ENCODE measurements at places on chromosomes 6 and 20.

GRCh38 chr6:42101186-42101657 lies 41.2 kb downstream of the C6orf132 start:
- no peak for DNase-seq

GRCh38 chr6:37483917-37484785 lies 15.5 kb downstream of the CCDC167 start:
- peak; percentile 66 for DNase-seq

- DNase-seq: no peak
Observed at GRCh38 chr20:21339499-21339898, 36.4 kb downstream of the XRN2 start.

- DNase-seq: no peak
Observed at GRCh38 chr6:82712826-82713225, 349.2 kb downstream of the TPBG start.

- DNase-seq: no peak
Observed at GRCh38 chr6:43038727-43039126, 14.9 kb downstream of the CUL7 start.

- no peak for DNase-seq
Observed at GRCh38 chr6:46538800-46539480, 47.7 kb upstream of the RCAN2 start.

DNA sequence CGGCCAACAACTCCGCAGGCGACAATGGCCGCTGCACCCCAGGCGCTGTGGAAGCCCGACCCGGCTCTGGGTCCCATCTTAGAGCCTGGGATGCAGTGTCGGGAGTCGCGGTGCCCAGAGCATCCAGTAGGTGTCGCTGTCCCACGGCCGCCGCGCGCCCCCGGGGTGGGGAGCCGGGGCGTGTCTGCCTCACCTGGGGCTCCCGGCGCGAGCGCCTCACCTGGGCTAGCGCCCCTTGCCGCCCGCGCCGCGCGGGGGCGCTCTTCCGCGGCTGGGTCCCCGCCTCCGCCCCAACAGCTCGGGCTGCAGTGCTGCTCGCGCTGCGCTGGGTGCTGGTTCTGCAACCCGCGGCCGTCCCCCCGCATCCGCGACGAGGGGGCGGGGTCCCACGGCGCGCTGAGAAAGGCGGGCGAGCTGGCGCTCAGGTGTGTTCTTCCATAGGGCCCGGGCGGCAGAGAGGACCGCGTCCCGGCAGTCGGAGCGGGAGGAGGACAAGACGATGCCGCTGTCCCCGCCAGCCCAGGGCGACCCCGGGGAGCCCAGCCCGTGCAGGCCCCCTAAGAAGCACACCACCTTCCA lies at the start of gene CRYBG1:
TSS of gene CRYBG1 (plus strand) at position 308 of the 579 bp plus-strand sequence. CDS start at position 500, 192 bp downstream.
- DNase-seq: peak; percentile 45

GRCh38 chr6:113871975-113872374 lies 14.8 kb downstream of the MARCKS start:
- DNase-seq: no peak

- no peak for DNase-seq
Observed at GRCh38 chr20:62748311-62748710, 39.7 kb downstream of the NTSR1 start.

DNA sequence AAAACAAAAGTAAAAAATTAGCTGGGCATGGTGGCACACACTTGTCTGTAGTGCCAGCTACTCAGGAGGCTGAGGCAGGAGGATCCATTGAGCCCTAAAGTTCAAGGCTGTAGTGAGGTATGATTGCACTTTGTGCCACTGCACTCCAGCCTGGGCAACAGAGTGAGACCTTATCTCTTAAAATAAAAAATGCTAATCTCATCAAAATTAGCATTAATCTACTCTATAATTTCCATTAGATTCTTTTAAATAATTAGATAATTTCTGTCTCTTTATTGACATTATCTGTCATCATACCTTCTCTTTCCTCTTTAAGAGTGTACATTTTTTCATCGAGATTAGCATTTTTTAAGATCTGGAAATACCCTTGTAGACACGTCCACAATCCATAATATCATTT lies 48.0 kb downstream of the PHACTR3 start:
- DNase-seq: no peak

GRCh38 chr20:12925210-12925755 lies 83.5 kb upstream of the SPTLC3 start:
- DNase-seq: peak; percentile 1

DNA sequence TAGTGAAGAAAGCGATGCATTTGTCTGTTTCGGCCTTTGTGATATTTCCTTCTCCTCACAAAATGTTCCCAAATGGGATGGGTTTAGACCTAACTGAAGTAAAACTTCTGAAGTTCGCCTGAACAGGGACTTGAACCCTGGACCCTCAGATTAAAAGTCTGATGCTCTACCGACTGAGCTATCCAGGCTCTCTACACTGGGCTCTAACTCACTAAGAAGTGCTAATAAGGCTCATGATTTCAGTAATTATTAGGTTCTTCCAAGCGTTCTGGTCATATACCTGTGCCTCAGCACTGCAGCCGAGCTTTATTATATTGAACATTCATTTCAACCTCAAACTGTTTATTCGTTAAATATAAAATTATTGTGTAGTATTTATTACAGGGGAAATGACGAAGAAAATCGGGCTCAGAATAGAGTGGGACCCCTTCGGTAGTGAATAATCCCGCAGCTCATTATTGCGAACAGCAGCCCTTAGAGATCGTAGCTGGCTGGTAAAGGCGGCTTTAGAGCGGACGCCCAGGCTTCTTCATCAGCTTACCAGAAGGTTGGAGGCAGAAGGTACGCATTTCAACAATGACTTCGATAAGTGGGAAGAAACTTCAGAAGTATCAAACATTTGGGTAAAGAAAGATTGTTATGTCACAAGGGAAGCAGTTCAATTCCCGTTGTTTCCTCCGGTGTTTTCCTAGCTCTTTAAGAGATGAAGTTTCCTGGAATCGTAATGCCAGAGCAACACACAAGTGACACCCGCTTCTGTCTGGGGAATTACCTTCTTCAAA lies 119.0 kb upstream of the ZNF184 start:
- DNase-seq: no peak

- DNase-seq: no peak
Observed at GRCh38 chr6:129041563-129041962, 158.6 kb downstream of the LAMA2 start.

DNA sequence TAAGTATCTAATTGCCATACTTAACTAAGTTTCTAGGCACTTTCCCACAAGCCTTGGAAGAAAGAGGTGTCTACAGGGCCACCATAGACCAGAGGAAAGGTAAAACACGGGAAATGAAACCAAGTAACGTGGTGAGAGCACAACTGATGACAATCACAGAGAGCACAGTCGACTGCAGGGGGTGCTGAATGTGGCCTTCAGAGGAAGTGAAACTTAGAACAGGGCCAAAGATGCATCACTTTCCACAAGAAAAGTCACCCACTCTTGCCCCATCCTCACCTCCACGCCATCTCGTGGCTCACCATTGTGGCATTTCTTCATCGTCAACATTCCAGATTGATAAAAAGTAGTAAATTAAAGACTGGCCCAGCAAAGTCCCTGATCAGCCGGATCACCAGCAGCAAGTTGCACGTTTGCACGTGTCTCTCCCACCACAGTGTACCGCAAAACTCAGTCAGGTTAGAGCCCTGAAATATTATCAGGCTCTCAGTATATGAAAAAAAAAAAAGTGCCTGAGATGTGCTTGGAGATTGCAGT lies 31.4 kb downstream of the HIVEP2 start:
- DNase-seq: peak; percentile 41

- DNase-seq: no peak
Observed at GRCh38 chr6:2751871-2752270, 1.1 kb upstream of the MYLK4 start.

DNA sequence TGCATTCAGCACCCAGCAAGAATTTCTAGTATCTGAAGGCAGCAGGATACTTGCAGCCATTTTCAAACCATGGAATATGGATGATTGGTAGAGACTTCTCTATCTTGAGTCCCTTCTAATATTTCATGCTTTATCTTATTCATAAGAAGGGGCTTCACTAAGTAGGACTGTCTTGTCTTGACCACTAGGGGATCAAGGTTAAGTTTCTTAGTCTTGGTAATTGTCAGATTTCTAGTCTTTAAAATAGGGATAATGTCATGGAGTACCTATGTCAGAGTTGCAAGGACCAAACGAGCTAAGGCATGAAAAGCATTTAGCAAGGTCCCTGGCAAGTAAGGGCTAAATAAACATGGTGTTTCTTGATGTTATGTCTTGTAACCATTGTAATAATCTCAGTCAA lies 68.5 kb upstream of the ESR1 start:
- no peak for DNase-seq

DNA sequence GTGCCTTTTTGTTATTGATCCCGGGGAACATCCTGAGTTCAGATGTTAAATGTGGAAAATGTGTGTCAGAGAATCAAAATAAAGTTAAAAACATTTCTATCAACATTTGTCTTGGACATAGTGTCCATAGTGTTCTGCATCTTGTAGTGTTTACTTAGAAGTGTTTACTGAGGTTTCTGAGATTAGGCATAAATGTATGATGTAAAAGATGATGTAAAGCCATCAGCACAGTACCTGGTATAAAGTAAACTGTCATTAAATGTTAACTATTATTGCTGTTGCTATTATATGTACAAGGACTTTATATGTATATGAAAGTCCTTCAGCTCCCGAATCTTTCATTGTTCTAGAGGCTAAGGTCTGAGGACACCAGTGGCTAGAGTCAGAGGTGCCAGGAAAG lies 28.2 kb upstream of the VEGFA start:
- DNase-seq: no peak

- DNase-seq: no peak
Observed at GRCh38 chr6:33850869-33851541, 47.2 kb upstream of the MLN start.

DNA sequence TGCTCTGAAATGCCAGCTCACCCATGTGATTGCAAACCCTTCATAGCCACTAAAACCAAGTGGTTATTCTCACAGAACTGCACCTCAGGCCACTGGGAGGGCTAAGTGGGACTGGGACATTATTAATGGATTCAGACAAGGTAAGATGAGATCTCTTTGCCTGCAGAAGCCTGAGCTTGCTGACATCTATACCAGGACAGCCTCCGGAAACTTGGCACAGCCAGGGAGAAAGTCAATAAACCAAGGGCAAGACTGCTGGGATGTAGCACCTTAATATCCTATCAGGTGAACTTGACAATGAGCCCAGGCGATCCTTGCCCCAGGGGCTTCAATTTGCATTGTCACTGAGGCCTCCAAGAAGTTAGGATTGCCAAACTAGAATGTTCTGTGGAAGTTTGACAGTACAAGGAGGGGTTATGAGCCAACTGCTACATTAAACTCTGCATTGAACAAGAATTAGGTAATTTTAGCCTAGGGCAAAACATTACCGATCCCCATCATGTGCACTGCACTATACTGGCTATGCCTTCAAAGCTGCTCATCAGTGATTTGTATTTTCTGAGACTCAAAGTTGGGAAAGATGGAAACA lies 60.1 kb upstream of the RALGAPA2 start:
- no peak for DNase-seq

GRCh38 chr6:40359808-40360207 lies 227.4 kb downstream of the LRFN2 start:
- no peak for DNase-seq

DNA sequence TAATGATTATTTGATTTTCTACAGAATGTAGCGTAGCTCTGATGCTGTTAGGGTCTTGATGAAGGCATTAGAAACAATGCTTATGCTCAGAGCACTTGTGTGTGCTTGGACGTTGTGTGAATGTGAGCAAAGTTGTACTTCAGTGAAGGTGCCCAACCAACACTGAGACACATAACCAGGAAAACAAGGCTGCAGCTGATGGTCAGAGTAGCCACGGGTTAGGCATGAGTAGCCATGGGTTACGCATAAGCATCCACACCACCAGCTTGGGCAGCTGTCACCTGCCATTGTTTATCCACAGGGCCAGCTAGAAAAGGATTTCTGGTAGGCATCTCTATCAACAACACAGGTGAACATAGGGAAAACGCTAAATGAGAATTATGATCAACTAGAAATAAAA lies 326.6 kb downstream of the NRN1 start:
- DNase-seq: no peak

DNA sequence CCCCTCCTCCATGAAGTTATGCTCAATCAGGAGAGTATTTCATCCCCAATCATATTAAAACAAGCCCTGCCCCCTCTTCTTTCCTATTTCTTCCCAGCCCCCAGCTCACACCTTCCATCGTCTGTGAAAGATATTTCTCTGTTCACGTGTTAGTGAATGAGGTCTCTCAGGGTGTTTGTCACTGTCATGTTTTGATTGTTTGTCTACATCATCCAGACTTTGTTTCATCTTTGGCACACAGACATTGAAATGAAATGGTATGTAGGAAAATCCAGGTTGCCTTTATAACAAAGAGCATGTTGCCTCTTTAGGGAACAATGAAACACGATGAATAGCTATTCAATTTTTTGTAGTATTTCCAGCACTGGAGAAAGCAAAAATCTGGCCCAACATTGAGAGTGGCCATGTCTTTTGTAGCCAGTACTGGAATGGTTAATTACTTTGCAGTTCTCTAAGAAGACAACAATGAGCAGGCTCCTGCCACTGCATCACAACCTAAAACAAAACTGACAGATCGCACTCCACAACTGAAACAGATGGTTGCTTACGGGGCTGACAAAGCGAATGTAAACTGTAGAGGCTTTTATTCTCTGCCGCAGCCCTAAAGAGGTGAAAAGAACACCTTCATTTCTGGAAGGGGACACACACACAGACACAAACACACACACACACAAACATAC lies 543.6 kb upstream of the CITED2 start:
- DNase-seq: no peak

GRCh38 chr6:131322125-131322524 lies 186.9 kb downstream of the AKAP7 start:
- DNase-seq: no peak

DNA sequence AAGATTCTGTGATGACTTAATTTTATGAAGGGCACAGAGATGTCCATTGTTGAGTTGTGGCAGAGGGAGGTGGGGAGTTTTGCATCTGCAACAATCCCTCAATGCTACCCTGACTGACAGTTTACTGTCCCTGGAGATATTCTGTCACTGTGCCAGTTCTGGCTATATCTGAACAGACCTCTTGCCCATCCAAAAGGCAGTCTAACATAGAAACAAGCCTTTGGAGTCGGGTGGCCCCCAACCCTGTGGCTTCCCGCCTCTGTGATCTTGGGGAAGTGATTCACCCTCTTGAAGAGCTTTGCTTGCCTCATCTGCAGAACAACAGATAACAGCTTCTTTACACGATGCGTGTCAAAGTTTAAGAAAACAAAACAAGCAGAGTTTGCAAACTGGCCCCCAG lies 3.8 kb upstream of the E2F1 start:
- peak; percentile 29 for DNase-seq

GRCh38 chr6:109788687-109789086 lies 97.6 kb downstream of the FIG4 start:
- DNase-seq: no peak

GRCh38 chr20:24950836-24951525 lies 1.9 kb downstream of the CST7 start:
- no peak for DNase-seq

DNA sequence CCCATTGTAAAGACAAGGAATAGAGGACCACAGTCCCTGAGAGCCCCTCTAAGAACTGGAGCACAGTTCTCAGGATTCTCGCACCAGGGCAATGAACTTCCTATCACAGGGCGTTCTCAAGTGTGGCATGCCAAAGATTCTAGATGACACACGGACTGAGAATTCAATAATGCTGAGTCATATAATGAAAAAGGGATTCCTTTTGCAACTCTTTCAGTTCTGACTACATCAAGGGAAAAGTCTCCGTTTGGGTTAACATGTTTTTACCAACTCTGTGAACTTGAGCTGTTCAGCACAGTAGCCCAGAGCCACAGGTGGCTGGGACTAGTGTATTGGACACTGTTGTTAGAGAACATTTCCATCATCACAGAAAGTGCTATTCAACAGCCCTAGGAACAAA lies 3.4 kb downstream of the MED20 start:
- no peak for DNase-seq
